ENCODE measurements at places on chromosomes 1 and 21. TPM values are rescaled to one million over a fixed set of nuclear protein-coding genes. Genes with fewer than 3 reads are reported as not detected.

Gene ARHGAP30
- 0.05 TPM for total RNA-seq

Gene CYP4A22
- total RNA-seq: not detected

Gene ALX3
- not detected for total RNA-seq

Gene SETSIP
- total RNA-seq: not detected

Gene ASAP3
- total RNA-seq: 19.9 TPM

Gene C1QB
- not detected for total RNA-seq

Gene CCDC190
- total RNA-seq: not detected

Gene ERVH48-1
- total RNA-seq: not detected

Gene FMO1
- total RNA-seq: not detected

Gene MROH9
- not detected for total RNA-seq

Gene C4BPA
- total RNA-seq: not detected

Gene SELENOF
- 200 TPM for total RNA-seq

Gene C1orf210
- total RNA-seq: not detected

Gene PAQR6
- 0.59 TPM for total RNA-seq

Gene SMIM11
- 1.7 TPM for total RNA-seq

Gene ATP8B2
- 144 TPM for total RNA-seq

Gene UTS2
- not detected for total RNA-seq

Gene KRTAP19-3
- total RNA-seq: not detected

Gene FAM131C
- under 0.01 TPM for total RNA-seq

Gene PLA2G2D
- not detected for total RNA-seq

Gene PCSK9
- total RNA-seq: 0.89 TPM

Gene POGZ
- total RNA-seq: 35.8 TPM

Gene S100A9
- not detected for total RNA-seq

Gene EPHA2
- 152 TPM for total RNA-seq

Gene DENND2C
- total RNA-seq: 2.2 TPM

Gene LRRC53
- total RNA-seq: not detected

Gene C1orf115
- total RNA-seq: 0.30 TPM

Gene HSD3B1
- not detected for total RNA-seq

Gene IGSF5
- 0.59 TPM for total RNA-seq

Gene SPRR2D
- not detected for total RNA-seq

Gene ATP1A1
- total RNA-seq: 181 TPM

Gene SH2D1B
- total RNA-seq: not detected

Gene RSRP1
- 97.1 TPM for total RNA-seq

Gene THEM5
- not detected for total RNA-seq
